ENCODE measurements at places on chromosomes 11 and 22.

- no peak for DNase-seq
Observed at GRCh38 chr22:22752556-22753477, 108.4 kb downstream of the GGTLC2 start.

- DNase-seq, result no peak
Observed at GRCh38 chr22:32810555-32811133, 9.1 kb downstream of the TIMP3 start.

DNA sequence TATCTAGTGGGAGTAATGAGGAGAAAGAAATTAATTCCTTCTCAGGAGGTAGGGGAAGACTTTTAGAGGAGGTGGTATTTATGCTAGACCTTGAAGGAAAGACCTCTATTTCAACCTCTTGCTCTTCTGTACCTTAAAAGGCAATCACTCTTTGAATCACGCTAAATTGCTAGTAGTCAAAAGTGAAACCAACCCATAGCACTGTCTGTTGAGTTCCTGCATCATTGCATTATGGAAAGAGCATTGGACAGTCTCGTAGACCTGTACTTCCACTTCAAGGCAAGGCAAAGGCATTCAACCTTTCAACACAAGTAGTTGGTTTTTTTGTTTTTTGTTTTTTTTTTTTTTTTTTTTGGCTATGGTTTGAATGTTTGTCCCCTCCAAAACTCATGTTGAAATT is 770.4 kb downstream of the ETS1 start:
- peak; percentile 7 for DNase-seq

- no peak for DNase-seq
Observed at GRCh38 chr22:38867124-38867455, 4.9 kb downstream of the CBX6 start.

DNA sequence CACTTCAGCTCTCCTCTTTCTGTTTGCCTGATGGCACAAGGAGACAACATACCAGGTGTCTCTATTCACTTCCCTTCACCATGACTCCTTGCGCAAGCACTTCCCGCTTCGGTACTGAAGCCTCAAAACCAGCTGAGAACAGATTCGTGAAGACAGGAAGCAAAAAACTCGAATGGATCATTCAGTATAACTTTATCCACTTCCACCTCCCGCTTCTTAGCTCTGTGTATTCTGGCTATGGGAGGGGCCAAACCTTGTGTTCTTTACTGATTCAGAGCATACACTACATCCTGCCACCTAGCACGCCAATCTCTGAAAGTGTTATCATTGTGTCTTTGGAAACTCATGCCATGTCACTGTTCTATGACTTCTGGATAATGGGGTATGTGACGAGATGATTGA is 62.2 kb upstream of the ADA2 start:
- no peak for DNase-seq

DNA sequence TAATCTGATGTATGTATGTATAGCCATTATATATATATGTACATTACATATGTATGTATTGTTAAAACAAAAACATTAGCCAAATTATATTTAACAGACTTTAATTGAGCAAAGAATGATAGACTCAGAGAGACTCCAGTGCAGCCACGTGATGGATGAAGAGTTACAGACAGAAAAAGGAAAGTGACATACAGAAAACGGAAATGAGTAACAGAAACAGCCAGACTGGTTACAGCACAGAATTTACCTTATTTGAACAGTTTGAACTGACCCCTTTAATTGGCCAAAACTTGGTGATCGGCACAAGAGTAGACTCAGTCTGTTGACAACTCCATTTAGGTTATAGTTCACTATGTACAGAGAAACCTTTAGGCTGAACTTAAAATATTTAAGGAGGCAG is 35.0 kb downstream of the CHORDC1 start:
- no peak for DNase-seq

- DNase-seq, result no peak
Observed at GRCh38 chr11:46686886-46687795, 13.3 kb downstream of the ARHGAP1 start.

DNA sequence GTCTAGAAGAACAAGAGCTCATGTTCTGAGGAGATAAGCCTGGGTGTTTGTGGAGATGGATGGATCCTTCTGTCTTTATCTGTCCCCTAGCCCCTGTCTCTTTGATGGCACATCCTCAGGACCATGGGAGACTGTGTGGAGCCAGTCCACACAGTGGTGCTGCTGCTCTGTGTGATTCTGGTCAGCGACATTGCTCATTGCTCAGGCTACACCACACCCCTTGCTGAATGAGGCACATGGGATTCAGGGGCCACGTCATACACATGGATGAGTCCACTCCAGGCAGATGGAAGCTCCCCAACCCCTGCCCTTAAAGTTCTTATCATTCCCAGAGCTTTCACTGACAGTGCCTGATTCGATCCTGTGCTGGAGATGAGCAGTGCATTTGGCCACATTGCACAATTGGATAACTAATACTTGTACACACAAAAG is 222.2 kb downstream of the NAV2 start:
- DNase-seq, result no peak

DNA sequence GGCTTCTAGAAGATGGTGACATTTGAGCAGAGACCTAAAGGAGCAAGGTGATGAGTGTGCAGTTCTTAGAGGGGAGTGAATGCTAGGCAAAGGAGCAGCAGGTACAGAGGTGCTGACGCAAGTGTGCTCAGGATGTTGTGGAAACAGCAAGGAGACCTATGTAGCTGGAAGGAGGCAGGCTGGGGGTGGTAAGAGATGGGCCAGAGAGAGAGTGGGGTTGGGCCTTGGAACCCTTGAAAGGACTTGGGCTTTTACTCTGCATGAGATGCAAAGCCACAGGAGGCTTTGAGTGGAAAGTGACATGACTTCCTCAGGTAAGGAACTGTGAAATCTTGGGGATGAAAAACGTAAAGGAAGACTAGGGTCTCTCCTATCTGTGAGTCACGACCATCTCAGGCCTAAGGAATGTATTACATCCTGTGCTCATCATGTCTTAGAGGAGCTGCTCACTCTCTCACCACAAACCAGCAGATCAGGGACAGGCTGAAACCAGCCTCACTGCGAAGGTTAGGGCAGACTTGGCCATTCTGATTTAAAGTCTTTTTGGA is 65.4 kb downstream of the MICAL2 start:
- peak; percentile 82 for DNase-seq

DNA sequence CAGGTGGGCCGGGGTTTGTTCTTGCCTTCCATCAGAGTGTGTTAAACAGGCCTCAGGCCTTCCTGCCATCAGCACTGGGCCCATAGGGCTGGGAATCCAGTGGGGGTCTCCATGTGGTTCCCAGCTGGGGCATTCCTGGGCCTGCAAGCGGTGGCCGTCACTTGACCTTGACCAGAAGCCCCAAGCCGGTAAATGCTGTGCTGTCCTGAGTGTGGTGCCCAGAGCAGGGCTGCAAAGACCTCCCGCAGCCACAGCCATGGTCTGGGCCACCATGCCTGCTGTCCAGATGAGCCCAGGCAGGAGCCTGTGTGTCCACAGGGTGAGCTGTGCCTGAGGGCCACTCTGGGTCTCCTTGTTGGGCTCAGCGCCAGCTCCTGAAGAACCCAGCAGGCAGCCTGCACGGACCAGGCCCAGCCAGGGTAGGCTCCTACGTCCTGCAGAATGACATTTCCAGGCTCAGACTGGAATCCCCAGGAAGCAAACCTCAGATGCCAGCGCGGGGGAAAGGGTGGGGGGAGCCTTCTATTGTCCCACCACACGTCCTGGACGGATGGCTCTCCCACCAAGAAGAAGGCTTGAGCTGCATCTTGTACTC is 117.3 kb downstream of the KCNQ1OT1 start:
- no peak for DNase-seq

- DNase-seq, result no peak
Observed at GRCh38 chr22:40249286-40249685, 71.6 kb downstream of the TNRC6B start.

GRCh38 chr11:1077417-1078119 is 2.9 kb downstream of the MUC2 start:
- DNase-seq, result no peak

DNA sequence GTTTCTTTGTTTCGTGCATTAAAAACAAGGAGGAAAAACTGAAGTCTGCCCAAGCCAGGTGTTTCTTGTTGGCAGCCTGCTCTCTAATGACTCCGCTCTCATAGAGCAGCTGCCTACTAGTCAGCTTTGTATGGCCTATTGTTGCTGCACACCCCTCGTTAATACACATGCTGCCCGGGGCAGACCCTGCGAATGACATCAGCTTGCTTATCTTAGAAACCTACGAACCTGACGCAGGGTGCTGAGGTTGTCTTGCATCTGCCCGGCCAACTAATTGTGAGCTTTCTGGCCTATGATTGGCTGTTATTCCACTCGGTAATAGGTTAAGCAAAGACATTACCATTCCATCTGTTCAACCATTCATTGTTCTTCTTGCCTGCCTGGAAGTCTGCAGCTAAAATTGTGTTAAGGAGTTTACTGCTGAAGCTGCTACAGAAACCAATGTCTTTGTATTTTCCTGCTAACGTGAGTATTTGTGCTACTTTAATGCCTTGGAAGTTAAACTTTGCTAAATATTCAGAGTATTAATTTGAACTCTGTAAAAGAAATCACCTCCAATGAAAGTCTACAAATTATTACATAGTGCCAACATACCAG is 37.5 kb downstream of the ZC3H12C start:
- DNase-seq, result no peak

DNA sequence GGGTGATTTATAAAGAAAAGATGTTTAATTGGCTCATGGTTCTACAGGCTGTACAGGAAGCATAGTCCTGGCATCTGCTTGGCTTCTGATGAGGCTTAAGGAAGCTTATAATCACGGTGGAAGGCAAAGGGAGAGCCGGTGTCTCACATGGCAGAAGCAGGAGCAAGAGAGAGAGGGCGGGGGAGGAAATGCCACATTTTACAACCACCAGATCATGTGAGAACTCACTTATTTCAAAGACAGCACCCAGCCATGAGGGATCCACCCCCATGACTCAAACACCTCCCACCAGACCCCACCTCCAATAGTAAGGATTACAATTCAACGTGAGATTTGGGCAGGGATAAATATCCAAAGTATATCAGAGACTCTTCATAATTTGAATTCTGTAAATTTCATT is 200.7 kb downstream of the MSANTD4 start:
- peak; percentile 87 for DNase-seq

DNA sequence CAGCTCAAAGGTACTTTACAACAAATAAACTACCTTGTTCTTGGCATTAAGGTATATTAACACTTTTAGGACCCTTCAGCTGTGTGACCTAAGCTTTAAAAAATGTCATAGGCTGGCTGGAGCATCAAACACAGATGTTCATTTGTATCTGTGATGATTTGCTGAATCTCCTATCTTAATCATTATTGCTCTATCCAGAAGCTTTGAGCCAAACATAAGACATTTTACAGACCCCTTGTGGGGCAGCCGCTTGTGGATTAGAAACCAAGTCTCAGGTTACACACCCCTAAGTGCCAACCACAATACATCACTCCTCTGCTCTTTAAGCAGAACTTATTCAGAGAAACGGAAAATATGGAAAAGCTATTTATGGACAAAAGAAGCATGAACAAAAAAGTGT is 394.2 kb upstream of the CCDC90B start:
- no peak for DNase-seq

- DNase-seq, result no peak
Observed at GRCh38 chr22:41256254-41257253, 15.8 kb upstream of the CHADL start.

GRCh38 chr22:26660961-26661578 is 3.7 kb downstream of the MIAT start:
- DNase-seq, result no peak

- no peak for DNase-seq
Observed at GRCh38 chr22:32005453-32005852, 37.6 kb upstream of the SLC5A1 start.

DNA sequence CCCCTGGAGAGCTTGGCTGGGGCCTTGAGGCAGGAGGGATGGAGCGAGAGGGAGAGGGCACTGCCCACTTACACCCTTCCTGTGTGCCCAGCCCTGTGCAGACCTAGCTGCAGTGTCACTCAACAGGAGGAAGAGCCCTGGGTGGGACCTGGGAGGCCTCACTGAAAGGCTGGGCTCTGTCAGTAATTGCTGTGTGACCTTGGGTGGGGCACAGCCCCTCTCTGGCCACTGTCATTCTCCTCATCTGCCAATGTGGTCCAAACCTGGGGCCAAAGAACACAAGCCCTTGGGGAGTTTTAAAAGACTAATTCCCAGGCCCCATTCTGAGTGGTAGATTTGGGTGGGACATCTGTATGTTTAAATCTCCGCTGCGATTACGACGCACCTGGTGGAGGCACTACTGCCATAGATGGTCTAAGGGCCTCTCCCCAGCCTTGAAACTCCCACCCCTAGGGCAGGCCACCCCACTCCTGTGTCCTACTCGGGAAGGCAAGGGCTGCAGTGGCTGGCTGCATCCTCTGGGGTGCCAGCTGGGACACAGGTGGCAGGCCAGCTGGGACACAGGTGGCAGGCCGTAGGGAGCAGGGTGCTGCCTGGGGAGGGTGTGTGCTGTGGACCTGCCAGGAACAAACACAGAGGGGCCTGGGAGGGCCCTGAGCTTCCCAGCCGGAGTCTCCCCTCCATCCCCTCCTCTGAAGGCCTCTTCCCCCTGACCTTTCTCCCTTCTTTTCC is 12.3 kb upstream of the SOX10 start:
- DNase-seq, result peak; percentile 66

- no peak for DNase-seq
Observed at GRCh38 chr22:29729161-29729560, 9.4 kb downstream of the CABP7 start.
